ENCODE measurements at places on chromosomes 7 and 10.

GRCh38 chr7:115600207-115600606 lies 430.4 kb downstream of the TFEC start:
- DNase-seq = no peak

- no peak for DNase-seq
These were observed 51.8 kb upstream of the PPP1R9A start for GRCh38 chr7:94855589-94855988.

- DNase-seq = no peak
These were observed 79.3 kb downstream of the JCAD start for GRCh38 chr10:29980084-29980483.

GRCh38 chr10:72272689-72273409 lies 875 bp upstream of the DDIT4 start:
- DNase-seq = no peak

DNA sequence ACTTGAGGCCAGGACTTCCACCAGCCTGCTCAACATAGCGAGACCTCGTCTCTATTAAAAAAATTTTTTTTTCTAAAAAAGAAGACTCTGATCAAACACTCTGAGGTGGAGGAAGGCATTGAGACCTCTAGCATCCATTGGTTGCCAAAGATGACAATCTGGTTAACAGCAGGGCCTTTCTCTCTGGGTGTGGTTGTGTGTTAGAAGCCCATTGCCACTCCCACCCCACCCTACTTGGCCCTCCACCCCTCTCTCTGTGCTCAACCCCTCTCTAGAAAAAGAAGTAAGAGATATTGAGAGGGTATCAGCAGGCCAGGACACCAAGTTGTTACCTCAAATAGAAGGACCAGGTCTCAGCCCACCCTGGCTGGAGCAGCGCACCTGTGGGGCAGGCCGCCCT lies 57.4 kb upstream of the MXI1 start:
- DNase-seq = no peak

DNA sequence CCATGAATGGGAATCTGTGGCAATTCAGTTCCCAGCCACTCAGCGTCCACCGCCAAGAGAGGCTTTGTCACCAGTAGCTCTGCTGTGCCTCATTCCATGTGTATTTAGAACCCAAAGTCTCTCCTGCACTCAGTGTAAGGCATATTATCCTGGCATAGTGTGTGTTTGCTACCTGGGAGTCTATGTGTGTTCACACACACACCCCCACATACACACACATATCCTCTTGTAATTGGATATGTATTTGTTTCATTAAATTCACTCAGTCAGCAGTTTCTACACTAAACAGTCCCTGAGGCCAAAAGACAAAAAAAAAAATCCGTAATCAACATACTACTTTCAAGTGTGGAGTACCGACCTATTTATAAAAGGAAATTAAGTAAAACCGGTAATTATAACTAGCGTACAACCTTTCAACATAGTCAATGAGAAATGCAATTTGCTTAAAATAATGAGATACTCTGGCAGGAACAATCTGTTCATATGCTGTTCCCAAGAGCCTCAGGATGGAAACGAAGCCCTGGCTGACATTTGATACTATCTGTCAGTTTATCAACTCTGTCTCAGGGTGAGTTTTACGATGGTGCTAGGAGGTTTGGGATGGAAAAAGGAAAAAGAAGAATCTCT lies 425.8 kb upstream of the CELF2 start:
- DNase-seq = no peak

DNA sequence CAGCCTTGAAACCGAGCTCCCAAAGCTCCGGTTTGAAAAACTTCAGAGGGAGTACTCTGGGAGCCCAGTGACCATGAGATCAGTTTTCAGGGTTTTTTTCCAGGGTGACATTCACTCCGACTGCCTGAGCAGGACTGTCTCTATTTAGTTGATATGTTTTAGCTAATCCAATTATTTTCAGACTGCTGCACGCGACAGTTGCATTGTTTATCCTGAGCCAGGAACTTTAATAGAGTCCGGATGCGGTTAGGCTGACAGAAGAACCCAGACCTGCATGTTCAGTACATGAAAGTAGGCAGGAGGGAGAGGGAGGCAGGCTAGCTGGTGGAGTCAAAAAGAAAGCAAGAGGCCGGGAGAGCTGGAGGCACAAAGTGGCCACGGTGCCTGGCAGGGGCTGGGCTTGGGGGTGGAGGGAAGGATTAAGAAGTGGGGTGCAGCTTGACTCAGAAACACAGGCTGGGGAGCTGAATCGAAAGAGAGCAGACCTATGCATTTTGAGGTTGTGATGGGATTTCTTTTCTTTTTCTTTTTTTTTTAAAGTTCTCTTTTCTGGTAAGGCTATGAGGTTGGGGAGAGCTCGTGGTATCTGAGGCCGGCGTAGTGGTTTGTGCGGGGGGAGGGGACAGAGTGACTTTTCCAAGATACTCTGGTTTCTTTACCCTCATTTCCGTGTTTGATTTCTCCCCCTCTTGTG lies 5.7 kb downstream of the GATA3 start:
- DNase-seq = no peak

DNA sequence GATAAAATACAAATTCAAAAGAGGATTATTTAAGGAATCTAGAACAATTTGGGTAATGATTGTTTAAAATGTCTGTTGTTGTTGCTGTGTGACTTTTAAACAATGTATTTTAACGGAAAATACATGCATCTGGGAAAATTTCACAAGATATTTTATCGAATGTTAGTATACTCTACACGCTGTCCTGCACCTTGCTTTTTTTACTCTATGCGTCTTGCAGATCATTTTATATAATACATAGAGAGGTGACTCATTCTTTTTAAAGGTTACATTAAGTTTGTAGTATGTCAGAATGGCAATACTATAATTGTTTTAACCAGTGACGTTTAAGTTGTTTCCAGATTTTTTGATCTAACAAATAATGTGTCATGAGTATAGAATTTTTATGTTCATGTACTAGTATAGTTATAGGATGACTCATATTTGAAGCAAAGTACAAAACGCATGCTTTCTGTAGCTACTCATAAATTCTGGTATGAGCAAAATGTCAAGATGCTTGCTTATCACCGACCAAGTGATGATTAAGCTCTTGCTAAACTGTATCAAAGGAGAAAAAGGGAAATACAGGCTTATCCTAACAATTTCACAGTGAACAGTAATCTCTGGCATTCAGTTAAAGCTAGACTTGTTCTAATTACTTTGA lies 4.9 kb downstream of the DKK1 start:
- DNase-seq = no peak

DNA sequence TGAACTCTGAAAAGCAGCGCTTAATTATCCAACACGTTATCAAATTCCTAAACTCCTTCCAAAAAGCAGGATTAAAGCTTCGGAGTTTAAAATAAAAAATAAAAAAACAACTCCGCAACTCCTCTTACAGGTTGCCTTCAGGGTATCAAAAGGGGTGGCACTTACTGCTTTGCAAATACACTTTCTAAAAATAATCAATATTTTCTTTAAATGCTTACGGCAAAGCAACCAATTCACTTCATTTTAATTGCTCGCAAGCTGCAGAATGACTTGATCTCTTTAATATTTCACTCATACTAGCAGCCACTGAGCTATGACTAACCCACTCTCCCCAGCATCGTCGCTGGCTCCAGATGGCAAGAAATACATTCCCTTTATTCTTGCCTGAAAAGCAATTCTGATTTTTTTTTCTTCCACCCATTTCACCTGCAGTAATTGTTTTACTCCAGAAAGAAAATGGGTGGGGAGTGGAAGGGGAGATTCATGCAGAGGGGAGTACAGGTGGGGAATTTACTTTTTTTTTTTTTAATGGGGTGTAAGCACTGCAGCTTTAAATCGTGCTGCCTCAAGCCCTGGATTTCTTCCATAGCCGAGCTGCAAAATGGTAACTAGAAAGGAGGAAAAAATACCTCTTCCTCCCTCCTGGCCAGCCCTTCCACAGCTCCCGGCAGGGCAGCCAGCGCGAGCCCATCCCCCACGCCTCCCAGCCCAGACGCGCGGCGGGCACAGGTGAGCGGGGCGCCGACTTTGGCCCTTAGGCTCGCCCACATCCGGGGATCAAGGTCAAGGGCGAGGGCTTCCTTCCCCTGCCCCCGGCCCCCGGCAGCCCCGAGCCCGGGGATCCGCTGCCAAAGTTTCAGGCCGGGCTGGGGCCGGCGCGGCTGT lies 54.2 kb upstream of the FHIP2A start:
- no peak for DNase-seq

GRCh38 chr10:42974693-42975002 lies 102.2 kb upstream of the RET start:
- DNase-seq = no peak

DNA sequence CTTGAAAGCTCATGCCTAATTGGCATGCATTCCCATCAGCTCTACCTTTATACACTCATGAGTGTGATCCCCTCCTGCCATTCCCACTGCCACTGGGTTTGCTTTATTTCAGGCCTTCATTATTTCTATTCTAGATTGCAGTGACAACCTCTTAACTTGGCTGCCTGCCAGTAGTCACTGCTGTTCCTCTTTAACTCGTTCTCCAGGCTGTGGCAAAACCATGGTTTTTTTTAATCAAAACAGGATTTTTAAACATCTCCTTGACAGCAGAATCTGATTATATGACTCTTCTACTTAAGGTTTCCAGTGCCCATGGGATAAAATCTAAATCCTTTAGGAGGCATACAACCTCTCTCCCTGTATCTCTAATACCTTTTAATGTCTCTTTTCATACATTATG lies 223.7 kb upstream of the PCDH15 start:
- DNase-seq = no peak

- no peak for DNase-seq
These were observed 130.4 kb downstream of the CUL2 start for GRCh38 chr10:34959786-34960185.

DNA sequence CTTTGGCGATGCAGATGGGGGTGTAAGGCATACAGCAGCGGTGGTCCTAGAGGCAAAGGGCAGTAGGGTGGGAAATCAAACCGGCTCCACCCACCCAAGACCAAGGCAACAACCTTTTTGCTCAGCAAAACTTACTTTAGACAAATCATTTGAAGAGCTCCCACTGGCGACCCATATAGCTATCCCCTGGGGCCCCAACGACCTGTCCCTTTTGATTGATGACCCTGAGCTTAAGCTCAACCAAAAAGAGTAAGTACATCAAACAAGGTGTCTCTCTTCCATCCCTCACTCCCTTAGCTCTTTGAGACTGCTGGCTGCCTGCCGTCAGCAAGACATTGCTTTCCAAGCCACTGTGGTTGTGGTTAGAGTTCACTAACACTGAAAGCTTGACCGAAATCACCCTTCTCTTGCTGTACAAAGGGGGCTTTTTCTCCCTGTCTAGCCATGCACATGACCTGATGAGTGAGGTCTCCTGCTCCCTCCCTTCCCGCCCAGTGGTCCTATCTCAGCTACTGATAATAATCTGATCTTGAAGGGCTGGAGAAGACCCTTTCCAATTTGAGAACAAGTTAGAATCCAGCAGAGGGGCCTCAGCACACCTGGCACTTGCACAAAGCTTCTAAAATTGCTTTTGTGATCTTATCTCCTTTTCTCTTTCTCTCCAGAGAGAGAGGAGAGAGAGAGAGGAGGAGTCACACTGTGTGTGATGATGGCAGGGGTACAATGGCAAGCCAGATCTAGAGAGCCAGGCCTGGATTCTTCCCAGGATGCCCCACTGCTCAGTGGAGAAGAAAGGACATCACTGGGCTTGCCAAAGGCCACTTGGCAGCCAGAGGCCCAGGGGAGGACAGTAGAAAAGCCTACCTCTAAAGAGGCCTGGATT lies 42.2 kb downstream of the XPNPEP1 start:
- no peak for DNase-seq

DNA sequence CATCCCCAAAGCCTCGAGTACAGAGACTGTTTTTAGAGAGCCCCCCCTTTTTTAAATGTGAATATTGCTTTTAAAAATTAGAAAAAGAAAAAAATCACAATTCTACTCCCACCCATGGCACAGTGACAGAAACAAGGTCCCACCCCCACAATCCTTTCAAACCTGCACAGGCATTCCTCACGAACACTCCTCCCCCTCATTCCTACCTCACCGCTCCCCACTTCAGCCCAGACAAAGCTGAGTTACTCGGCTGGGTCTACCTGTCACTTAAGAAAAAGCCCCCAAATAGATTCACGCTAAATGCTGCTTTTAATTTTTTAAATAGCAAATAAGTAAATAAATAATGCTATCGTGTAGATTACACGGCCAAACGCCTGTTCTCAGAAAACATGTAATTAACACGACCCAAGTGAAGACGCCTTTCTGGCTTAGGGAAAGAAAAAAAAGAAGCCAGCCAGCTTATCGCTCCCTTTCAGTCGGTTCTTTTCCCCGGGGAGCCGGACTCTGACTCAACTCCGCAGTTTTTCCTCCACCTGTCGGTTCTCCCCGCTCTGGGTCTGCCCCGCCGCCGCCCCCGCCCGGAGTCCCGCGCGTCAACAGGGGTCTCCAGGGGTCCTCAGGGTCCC lies 739 bp downstream of the MPP7 start:
- no peak for DNase-seq

GRCh38 chr7:106074257-106074656 lies 37.9 kb downstream of the SYPL1 start:
- DNase-seq = no peak

DNA sequence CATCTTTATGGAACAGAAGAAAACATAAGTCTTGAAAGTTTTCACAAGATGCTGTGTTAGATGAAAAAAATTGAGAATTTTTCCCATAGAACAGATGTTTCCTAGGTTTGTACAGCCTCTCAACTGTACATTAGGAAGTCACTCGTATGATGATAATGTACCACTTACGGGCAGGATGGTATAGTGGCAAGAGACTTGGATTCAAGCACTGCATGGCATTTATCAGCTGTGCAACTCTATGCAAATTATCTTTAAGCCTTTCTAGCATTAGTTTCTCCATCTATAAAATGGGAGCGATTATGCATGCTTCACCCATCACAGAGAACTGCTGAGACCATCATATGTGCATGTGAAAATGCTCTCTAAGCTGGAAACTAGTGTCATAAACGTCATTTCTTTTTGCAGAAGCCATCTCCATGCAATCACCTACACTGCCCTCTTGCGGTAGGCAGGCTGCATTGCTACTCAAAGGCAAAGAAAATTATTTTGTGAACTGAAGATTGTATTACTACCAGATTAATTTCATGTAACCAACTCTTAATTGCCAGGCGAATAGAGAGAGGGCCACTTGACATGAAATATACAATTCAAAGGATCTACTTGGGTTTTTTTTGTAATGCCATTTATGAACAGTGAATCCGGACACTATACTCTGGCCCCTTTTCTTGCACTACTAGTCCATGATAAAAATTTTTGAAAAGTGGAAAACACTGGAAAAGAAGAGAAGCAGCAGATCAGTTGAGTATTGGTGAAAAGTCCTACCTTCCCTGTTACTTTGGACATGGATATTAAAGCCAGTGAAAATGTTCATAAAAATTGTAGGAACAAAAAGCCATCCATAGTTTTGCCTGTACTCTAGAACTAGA lies 102.3 kb downstream of the JAZF1 start:
- DNase-seq = no peak

GRCh38 chr10:132163826-132164515 lies 22.8 kb upstream of the DPYSL4 start:
- DNase-seq = no peak

DNA sequence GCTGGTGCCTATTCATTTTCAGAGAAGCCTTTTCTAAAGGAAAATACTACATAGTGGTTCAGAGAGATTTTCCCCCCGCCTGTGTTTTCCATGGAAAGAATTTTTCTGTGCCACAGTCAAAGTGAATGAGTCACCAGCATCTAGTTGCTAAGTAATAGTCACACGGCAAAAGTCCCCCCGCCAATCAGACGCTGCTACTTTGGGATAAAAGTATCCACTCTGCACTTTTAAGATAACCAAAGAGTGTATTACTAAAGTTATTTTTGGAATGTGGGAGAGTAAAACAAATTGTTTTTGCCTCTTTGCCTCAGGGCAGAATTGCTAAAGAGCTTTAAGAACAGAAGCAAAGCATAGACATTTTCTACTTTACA lies 23.5 kb downstream of the ABLIM1 start:
- no peak for DNase-seq

All from stimulated activated CD8-positive, alpha-beta memory T cell treated with anti-CD3 and anti-CD28 coated beads, Interleukin-2, amount 100 ng/mL, for 1 hour (primary cell).